Left renal cortex interstitium (tissue), 4 donors: ENCODE measurements at places on chromosomes 5 and 9.

GRCh38 chr9:96599298-96599697 is 20.3 kb downstream of the CDC14B start:
- DNase-seq: no peak

DNA sequence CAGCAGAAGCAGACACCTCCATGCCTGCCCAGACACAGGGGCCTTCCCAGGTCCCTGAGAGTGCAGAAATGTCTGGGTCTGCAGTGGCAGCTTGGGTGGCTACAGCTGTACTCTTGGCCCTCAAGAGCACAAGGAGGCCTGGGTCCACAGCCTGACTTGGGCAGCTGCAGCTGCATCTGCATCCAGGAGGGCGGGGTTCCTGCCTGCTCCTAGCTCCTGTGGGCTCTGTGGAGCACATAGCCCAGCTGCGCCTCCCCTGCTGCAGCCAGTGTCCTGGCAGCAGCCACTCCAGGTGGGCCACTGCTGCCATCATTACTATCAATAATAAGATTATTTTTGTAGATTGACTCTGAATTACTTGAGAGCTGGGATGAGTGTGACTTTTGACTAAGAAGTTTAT is 162.0 kb upstream of the PTCH1 start:
- DNase-seq: no peak

DNA sequence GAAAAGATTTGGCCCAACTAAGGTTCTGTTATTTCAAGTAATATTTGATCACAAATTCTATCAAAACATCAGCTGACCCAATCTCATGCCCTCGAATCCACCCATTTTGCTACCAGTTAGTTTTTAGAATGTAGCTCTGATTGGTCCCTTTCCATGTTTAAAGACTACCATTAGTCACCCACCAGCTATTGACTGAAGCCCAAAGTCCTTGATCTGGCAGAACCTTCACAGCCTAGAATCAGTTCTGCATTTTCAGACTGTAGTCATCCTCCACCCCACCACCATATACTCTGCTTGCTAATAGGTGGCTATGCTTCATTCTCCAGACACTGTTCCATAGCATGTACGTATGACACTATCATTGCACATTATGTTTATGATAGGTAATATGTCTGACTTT is 182.2 kb upstream of the TARS1 start:
- no peak for DNase-seq

- no peak for DNase-seq
Measured at GRCh38 chr9:73146111-73146815, 5.4 kb upstream of the ANXA1 start.

DNA sequence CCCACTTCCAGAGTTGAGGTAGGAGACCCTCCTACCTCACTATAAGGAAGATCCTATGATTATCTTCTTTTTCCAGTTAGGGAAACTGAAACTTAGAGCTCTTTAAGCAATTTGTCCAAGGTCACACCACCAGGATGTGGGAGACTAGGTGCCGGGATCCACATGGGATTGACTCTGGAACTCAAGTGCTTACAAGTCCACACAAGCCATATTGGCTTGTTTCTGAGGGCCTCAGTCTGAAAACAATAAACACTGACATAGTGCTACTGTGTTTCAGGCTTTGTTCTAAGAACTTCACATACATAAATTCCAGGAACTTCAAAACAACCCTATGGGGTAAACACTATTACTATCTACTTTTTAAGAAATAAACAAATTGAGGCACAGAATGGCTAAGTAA is 481.3 kb downstream of the ZSWIM6 start:
- DNase-seq: no peak

GRCh38 chr5:16615741-16616535 is 859 bp downstream of the RETREG1 start:
- no peak for DNase-seq

DNA sequence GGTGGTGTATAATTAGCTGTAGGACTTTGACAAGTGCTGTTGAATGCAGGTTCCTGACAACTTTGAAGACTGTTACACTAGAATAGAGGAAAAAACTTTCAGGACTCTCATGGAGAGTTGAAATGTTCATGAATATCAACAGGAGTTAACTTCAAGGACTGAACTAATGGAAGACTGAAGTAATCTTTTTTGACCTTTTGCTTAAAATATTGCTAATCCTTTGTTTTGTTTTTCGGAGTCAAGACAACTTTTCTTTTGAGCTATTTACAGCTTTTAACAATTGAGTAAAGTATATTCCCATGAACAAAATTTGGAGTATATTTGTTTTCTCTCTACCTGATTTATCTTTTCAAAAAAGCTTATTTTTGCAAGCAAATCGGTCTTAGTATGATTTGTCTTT is 34.1 kb upstream of the MTMR12 start:
- DNase-seq: no peak

GRCh38 chr5:8123559-8123958 is 254.6 kb downstream of the MTRR start:
- no peak for DNase-seq

DNA sequence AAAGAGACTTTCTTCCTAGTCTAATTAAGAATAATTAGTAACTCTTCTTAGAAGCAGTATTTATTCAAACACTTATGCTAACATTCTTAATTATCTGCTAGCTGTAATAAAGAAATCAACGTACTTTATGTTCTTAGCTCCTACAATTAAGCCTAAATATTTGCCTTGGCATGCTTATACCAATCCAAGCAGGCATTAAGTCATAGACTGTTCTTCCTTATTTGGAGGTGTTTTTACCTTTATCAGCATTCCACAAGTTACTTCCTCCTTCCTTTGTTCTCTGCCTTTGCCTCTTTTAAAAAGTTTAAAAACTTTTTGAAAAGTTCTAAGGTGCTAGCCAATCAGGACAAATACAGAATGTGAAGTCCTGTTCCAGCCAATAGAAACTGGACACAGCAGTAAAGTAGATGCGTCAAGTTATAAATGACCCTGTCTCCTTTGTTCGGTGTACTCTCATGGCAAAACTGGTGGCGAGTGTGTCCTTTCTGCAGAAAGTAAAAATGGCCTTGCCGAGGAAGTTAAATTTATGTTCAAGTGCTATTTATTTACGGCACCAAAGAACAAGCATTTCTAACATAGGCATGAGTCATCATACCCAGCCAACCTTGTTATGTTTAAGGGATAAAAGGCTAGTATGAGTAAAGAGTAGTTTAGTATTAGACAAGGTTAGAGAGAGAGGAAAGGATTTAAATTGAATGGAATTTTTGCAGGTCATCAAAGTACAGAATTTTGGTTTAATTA is 58.6 kb downstream of the GPBP1 start:
- no peak for DNase-seq

DNA sequence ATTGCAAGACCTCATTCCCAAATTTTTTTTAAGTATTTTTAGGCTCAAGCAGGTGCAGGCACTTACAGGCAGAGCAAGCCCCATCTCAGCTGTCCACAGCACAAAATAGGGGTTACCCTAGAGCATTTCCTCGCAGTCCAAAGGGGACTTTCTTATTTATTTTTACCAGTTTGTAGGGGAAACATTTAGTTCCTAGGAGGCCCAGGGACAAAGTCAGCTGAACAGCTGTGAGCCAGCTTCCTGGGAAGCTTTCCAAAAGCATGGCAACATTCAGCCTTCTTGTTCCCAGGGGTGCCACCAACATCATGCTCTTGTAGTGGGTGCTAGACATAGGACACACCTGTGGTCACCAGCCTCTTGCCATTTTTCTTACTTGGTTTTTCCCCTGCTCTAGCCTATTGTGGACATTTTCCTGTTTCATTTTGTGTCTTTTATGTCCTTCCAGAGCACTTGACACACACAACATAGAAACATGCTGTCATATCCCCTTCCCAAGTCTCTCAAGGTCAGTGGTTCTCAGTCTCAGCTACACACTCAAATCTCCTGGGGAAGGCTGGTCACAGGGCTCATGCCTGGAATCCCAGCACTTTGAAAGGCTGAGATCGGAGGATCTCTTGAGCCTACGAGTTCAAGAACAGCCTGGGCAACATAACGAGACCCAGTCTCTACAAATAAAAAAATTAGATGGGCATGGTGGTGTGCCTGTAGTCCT is 38.2 kb downstream of the HAVCR1 start:
- no peak for DNase-seq

- DNase-seq: no peak
Measured at GRCh38 chr9:133522073-133522910, 2.5 kb downstream of the MYMK start.

- DNase-seq: no peak
Measured at GRCh38 chr9:36870960-36871359, 163.1 kb downstream of the PAX5 start.

GRCh38 chr5:115575167-115576070 is 26.9 kb downstream of the TICAM2 start:
- no peak for DNase-seq

DNA sequence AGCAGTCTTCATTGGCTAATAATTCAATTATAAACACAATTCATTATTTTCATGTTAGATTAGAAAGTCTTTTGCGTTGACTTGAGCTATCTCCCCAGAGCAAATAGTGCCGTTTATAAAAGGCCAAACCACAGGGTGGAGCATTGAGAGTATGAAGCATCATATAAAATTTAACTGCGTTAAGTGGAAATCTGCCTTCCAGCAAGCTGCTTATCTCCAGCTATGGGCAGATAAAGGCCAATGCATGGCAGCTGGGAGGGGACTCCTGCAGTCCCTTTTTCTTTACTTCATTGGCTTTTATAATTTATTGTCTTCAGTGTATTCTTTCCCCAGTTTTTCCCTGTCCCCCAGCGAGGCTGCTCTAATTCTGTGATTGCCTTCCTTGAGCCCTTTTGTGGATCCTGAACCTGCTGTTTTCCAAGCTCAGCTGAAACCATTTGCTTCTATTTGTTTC is 113.7 kb downstream of the TMEM232 start:
- no peak for DNase-seq

DNA sequence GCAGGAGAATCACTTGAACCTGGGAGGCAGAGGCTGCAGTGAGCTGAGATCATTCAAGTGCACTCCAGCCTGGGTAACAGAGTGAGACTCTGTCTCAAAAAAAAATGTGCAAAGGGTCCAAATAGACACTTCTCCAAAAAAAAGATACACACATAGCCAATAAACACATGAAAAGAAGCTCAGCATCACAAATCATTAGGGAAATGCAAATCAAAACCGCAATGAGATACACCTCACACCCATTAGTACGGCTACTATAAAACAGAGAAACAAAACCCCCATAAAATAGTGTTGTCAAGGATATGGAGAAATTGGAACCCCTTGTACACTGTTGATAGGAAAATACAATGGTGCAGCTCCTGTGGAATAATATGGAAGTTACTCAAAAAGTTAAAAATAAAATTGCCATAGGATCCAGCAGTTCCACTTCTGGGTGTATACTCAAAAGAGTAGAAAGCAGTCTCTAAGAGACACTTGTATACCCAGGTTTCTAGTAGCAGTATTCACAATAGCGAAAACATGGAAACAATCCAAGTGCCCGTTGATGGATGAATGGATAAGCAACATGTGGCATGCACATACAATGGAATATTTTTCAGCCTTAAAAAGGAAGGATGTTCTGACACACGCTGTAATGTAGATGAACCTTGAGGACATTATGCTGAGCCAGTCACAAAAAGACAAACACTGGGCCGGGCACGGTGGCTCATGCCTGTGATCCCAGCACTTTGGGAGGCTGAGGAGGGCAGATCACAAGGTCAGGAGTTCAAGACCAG is 57.2 kb upstream of the PPARGC1B start:
- no peak for DNase-seq

DNA sequence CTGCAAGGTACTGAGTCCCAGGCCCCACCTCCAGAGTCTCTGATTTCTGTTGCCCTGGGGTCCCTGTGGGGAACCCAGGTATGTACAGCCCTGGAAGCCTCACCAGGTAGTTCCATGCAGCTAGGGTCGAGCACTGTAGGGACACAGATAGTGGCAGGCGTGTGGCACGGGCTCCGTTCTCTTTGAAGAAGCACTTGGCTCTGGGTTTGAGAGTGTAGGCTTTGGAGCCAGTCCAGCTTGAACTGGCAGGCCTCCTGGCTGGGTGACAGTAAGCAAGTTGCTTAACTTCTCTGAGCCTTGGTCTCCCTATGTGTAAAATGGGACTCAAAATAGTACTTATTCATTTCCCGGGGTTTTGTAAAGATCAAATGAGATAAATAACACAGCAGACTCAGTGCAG is 5.6 kb downstream of the OLFM1 start:
- DNase-seq: no peak

GRCh38 chr9:70563431-70564204 is 149.2 kb upstream of the KLF9 start:
- no peak for DNase-seq

DNA sequence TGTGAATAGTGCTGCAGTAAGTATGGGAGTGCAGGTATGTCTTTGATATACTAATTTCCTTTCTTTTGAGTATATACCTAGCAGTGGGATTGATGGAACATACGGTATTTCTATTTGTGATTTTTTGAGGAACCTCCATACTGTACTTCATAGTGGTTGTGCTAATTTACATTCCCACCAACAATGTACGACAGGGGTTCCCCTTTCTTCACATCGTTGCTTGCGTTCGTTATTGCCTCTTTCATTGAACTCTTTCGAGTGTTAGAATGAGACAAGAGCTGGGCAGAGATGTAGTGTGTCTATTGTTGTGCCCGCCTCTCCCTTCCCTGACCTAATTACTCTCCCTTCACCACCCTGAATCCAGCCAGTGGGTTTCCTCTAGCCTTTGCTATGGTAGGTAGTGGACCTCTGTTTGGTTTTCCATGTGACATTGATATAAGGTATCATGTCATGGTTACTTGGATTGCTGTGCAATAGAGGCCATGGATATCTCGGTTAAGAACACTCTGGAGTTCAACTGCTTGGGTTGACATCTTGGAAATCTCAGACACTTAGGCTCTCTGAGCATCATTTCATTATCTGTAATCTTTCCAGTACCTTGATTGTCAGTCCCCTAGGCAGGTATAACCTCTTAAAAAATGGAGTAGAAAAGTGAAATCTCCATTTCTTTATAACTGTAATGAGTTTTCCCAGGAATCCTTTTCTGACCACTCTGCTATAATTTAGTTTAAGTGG is 19.5 kb downstream of the AOPEP start:
- DNase-seq: no peak

DNA sequence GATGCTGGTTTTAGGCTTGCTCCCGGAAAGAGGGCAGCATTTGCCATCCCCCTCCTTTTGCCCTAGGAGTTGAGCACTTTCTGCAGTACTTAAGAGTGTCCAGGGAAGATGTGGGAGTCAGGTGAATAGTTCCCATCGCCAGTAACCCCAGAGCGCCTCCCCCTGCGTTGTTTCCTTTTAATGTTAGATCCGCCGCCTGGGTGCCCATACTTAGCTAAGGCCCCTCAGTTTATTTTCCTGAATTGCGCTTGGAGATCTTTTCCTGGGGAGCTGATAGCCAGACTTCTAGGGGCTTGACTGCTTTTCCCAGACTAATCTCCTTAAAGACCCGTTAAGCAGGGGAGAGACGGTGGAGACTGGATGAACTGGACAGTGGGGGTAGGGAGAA is 377 bp upstream of the PCDHAC2 start:
- DNase-seq: no peak

GRCh38 chr9:131748411-131748955 is 8.6 kb upstream of the RAPGEF1 start:
- no peak for DNase-seq
